GM12878 (cell line): ENCODE measurements at places on chromosomes 7 and 10.

DNA sequence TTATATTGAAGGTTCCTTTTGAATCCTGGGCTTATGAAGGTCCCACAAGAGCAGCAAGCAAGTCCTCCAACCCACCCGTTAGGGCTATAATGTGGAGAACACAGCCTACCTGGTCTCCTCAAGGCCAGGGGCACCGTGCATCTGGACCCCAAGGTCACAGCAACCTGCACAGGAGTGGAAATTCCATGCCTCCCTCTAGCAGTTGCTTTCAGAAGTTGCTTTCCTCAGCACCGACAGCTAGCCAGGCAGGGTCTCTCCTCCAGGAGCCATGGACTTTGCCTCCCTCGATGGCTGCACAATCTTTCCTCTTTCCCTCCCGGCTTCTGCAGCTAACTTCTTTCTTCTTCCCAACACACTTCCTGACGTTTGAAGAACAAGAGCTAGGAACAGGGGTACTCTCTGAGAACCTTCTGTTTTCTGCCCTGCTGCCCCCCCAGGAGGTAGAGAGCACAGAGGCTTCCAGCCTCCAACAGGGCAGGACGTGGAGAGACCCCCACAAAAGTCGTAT, 149.8 kb downstream of the PTPN20 start:
- DNase-seq, result no peak

GRCh38 chr10:133162910-133163856, 3.2 kb downstream of the KNDC1 start:
- no peak for DNase-seq

GRCh38 chr10:123761038-123761428, 94.9 kb downstream of the GPR26 start:
- no peak for DNase-seq

GRCh38 chr7:73960548-73960947, 67.4 kb upstream of the ELN start:
- DNase-seq, result no peak

DNA sequence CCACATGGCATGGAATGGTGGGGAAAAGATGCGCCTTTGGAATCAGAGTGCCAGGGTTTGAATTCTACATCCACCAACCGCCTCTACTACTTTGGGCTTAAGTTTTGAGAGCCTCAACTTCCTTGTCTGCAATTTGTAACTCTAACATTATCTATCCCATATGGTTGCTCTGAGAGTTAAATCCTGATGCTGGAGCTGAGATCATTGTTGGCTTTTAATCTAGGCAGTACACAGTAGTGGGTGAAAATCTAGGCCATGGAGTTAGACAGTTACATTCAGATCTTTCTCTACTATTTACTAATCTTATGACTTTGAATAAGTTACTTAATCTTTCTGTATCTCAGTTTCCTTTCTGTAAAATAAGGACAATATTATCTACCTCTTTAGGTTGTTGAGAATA, 149.7 kb upstream of the AOAH start:
- no peak for DNase-seq

DNA sequence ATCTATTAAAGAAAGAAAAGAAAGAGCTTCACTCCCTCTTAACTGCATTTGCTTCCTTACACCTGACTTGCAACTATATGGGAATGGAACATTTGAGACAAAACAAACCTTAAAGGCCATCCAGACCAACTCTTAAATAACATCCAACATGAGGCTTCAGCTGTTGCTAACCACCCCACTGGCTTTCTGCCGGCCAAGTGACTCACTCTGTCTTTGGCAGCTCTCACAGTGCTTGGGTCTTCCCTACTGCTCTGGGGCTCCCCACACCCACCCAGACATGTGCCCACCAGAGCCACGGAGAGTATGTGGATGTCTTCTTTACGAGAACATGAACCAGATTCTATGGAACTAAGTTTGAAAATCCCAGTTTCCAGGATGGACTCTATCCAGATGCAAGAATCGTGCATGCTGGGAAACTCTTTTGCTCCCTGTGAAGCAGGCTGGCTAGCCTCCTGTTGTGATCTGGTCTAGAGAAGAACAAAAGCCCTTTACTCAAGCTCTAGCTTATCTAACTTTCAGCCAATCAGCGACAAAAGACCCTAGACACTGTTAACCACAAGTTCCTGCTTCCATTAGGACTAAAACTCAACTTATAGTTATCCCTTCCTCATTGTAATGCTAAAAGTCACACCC, 245.7 kb downstream of the TCERG1L start:
- no peak for DNase-seq

DNA sequence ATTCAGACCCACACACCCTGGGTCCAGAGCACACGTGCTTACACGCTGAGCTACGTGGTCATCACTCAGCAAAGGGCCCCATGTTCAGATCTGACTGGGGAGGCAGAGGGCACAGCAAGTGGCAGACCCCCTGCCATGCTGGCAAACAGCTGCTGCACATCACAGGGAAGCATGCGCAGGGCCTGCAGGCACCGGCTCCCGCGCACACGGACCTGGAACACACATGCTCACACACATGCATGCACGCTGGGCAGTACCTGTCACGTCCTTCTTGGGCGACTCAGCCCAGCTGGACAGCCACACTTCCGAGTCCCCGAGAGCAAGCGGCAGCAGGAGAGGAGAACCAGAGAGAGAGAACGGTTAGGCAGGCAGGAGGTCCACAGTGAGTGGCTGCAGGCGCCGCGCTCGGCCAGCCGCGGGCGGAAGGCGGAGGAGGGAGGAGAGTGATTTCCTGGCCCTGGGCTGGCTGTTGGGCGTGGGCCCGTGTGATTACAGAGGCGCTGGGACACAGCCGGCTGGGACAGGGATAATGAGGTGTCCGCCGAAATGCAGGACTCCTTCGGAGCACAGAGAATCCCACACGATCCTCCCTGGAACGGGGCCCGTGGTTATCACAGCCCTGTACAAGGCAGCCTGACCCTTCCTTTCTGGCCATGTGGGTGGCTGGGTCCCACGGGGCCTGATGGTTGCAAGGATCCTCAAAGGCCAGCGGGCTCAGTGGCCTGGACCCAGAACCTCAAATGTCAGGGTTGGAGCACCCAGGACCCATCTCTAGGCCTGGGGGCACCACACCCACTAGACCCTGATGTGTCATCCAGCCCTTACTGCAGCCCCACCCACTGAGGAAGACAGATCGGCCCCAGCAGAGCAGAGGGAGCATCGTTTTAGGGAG, 175.1 kb downstream of the NEURL1 start:
- DNase-seq, result no peak

- DNase-seq, result no peak
These were observed 2.7 kb downstream of the IFIT1 start for GRCh38 chr10:89395141-89395540.

- no peak for DNase-seq
These were observed 45.9 kb upstream of the BTRC start for GRCh38 chr10:101308051-101308450.

DNA sequence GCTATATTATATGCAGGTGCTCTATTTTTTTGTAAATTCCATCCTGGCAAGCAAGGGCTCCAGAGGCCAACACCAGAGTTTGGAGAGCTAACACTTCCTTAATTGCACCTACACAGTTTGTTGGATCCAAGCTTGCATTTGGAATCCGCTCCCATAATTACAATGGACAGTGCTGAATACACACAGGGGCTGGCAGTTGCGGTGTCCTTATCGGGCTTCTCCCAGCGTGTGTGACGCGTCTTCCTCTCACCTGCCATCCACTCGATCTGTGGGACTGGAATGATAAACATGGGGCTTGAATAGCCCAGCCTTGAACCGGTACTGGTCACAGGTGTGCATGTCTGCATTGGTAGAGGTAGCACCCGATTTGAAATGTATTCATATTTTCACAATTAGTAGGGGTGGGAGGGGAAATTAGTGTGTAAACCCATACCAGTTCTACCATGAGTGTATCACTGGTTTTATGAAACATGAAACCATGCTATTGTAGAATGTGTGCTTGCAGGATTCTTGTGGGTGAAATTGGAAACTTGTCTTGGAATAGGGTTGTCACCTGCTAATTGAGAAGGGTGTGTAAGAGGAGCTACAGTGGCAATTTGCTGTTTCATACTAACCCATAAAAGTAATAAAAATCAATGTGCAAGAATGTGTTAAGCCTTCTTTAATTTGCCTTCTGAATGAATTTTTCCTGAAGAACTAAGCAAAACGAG, 316.5 kb downstream of the WDR11 start:
- DNase-seq, result no peak

GRCh38 chr7:39608278-39608677, 15.1 kb upstream of the RALA start:
- no peak for DNase-seq

GRCh38 chr10:119331061-119331460, 123.7 kb downstream of the GRK5 start:
- no peak for DNase-seq

- no peak for DNase-seq
These were observed 131.2 kb downstream of the RALA start for GRCh38 chr7:39754326-39755120.

GRCh38 chr10:111916011-111916410, 267.6 kb downstream of the GPAM start:
- no peak for DNase-seq

DNA sequence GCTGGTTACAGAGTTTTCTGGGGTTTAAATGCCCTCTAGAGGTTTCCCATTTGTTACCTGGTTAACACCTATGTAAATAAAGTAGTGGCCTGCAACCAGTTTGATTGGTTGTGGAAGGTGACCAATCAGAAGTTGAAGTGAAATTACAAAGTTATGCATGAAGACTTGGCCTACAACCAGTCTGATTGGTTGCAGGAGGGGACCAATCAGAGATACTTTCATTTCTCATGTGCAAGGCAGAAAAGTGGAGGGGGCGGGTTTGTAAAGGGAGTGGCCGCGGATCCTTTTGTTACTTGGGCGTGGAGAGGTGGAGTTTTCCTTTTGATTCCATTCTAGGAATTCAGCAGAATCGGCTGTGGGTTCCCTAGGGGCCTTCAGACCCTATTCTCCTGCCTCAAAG, 80.8 kb downstream of the SEC23IP start:
- peak; percentile 2 for DNase-seq

GRCh38 chr10:126309228-126309883, 78.9 kb downstream of the ADAM12 start:
- DNase-seq, result no peak

DNA sequence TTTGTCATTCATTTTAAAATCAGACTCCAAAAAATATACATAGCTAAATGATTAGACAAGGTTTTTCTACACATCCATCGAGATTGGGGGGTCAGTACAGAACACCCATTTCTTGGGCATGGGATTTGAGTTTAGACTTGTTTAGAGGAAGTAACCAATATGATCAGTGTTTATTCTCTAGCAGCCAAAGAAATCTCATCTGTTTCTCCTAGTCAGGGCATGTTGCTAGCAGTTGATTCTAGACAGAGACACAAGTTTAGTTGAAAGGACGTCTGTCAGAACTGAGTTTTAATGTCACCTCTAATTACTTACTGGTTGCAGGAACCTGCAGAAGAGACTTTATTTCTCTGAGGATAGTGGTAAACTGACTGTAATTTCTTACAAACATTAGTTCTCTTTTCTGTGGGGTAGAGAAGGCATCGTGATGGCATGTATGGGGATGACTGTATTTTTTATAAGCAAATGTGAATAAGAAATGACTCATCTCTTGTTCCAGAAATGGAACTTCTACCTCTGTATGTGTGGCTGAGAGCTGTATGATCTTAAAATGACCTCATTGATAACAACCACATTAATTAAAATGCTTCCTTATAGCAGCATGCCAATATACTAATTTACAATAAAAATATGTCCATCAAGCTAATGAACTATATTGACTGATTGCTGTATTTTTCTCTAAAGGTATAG, 30.6 kb upstream of the RHOBTB1 start:
- no peak for DNase-seq

DNA sequence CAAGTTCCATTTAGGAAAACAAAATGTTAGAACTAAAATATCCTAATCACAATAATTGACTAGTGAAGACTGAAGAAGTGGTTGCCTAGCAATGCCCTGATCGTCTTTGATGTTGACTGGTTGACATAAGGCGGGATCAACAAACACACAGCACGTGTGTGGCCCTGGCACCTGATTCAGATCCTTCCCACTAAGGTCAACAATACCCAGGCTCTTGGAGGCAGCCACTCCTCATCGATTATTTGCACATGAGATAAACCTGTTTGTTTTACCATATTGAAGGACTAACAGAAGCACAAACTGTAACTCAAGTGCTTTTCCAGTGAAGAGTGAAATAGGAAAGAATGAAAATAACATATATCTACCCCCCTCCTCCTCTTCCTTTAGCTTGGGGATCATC, 15.6 kb downstream of the FANK1 start:
- DNase-seq, result no peak
